ENCODE measurements at places on chromosomes 11 and 22. TPM values are rescaled to one million over a fixed set of nuclear protein-coding genes. Genes with fewer than 3 reads are reported as not detected.

DNA sequence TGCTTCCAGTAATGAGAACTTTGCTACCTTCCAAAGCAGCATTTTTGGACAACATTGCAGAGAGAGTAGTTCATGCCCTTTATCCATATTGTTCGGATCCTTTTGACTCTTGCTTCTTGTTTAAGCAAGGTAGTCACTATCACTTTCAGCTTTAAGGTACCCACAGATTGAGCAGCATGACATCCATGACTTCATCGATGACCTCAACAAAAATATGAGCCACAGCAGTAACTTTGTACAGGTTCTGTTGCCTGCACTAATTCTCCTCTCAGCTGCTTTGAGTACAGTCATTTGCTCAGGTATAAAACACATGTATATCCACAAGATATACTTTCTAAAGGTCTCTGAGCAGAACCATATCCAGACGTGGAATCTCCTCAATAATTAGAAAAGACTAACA is 546.3 kb downstream of the SOX6 start:
- DNase-seq = no peak

The ANGPTL5 gene
- 9.6 TPM for total RNA-seq

DNA sequence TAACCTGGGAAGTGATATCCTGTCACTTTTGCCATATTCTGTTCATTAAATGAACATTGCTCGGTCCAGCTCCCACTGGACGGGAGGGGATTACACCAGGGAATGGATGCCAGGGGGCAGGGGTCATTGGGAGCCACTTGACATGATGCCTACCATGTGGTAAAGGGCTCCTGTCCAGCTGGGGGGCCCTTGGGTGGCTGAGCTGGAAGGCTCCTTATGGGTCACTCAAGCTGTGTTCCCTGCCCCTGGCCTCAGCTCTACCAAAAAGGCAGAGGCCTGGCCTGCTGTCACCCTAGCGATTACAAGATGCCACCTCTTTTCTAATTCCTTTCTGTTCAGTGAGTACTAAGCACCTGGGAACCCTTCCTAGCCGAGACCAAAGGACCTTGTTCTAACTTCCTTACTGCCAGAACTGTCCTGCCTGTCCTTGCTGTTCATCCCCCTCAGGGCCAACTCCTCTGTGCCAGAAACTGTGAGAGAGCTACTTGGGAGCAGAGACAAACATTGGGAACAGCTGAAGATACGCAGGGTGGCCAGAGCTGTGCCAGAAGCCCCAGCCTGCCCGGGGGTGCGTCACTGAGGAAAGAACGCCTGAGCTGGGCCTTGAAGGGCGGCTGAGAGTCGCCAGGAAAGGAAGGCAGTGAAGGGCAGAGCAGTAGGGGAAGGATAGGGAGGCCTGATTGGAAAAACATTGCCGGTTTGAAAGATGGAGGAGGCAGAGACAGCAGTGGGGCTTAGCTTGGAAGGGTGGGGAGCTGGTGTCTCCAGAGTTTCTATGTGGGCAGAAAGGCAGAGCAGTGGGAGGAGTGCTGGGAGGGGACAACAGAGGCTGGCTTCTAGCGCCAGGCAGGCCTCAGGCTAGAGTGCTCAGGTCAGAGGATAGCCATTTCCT is 12.7 kb upstream of the UVRAG start:
- no peak for DNase-seq

The FAM83F gene
- 9.4 TPM for total RNA-seq

DNA sequence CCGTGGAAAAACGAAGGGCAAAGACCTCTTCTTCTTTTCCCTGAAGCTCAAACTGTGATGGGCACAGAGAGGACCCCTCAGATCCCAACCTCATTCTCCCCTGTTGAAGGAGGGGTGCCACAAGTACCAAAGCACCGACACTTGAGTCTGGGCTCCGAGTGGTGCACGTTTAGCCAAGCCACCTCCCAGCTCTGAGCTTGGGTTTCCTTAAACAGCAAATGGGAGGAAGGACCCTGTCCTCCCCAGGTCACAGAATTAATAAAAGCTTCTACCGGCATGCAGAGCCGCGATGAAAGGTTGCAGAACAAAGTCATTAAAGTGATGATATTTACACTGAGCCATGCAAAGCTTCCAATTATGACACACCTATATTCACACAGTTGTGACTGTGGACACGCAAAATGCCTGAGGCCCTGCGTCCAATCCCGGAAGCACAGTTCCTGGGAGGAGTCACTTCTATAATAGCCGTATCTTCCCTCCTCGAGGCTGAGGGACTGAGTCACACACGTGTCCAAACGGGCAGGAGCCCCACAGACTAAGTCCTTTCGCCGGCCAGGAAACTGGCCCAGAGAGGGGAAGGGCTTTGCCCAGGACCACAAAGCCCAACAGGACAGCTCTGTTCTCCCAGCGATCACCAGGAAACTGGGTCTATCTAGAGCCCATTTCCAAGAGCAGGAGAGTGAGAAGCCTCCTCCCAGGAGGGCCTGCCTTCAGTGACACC is 922 bp upstream of the CSNK1E start:
- DNase-seq = peak; percentile 69

The NPAS4 gene
- not detected for total RNA-seq

Data from tibial nerve (tissue), 4 donors.